ENCODE measurements at places on chromosomes 4 and X.

DNA sequence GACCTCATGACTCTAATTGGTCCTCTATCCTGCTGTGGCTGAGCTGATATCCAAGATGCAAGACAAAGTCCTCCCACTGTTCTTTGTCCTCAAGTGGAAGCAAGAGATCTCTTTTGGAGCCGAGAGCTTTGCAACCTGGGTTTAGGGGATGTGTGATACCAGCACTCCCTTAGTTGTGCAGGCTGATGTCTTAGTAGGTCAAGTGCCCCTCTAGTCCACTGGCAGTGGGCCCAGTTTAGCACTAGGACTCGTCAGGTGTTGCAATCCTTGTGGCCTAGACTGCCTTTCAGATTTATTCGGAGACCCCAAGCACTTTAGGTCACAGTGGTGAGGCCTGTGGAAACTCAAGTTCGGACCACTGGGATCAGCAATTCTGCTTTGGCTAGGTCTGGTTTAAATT, 64.0 kb downstream of the GPRASP3 start:
- DNase-seq, result no peak

DNA sequence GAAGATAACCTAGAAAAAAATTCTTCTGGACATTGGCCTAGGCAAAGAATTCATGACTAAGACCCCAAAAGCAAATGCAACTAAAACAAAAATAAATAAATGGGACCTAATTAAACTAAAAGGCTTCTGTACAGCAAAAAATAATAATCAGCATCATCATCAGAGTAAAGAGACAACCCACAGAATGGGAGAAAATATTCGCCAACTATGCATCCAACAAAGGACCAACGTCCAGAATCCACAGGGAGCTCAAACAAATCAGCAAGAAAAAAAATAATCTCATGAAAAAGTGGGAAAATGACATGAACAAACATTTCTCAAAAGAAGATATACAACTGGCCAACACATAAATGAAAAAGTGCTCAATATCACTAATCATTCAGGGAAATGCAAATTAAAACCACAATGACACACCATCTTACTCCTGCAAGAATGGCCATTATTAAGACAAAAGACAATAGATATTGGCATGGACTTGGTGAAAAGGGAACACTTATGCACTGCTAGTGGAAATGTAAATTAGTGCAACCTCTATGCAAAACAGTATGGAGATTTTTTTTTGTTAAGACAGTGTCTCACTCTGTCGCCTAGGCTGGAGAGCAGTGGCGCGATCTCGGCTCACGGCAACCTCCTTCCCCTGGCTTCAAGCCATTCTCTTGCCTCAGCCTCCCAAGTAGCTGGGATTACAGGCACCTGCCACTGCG, 29.9 kb downstream of the ELF2 start:
- no peak for DNase-seq

GRCh38 chr4:10659251-10659650, 25.3 kb downstream of the CLNK start:
- DNase-seq, result no peak

DNA sequence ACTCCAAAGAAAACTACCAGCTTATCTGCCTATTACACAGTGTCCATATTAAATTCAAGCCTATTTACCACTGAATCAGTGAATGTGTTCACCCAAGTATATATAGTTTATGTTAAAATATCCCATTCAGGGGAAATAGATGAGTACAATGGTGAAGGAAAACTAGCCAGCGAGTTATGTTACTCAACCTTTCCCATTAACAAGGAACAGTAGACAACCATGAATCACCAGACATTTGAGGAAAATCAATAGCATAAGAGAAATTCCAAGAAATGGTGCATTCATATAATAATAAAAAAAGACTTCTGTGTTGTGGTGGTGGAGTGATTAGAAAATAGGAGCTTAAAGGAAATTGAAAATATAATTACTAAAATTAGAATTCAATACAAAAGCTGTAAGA, 21.3 kb downstream of the IQCM start:
- DNase-seq, result no peak

DNA sequence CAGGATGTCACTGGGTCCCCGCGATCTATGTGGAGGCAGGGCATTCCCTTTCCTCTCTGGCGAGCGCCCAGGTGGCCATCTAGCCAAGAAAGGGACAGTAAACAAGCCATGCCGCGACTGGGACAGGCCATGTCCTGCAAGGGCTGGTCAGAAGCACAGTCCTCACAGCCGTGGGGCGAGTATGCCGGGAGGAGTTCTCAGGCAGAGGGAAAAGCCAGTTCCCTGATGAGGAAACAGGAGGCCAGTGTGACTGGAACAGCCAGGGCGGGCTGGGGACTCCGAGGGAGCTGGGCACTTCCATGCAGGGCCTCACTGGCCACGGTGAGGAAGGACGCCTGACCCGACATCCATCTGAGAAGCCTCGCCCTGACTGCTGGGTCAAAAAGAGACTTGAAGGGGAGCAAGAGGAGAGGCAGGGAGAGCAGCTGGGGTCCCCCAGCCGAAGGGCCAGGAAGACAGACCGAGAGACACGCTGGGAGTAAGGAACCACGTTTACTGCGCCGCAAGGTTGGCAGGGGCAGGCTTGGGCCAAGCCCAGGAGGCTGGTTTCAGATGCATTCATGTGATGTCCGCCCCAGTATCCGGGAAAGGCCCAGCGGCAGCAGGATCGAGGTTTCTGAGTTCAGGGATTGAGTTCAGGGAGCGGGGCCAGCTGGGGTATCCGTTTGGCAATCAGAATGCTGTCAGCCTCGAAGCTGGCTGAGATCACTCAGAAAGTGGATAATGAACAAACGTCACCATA, 15.0 kb downstream of the CFAP99 start:
- DNase-seq, result no peak

DNA sequence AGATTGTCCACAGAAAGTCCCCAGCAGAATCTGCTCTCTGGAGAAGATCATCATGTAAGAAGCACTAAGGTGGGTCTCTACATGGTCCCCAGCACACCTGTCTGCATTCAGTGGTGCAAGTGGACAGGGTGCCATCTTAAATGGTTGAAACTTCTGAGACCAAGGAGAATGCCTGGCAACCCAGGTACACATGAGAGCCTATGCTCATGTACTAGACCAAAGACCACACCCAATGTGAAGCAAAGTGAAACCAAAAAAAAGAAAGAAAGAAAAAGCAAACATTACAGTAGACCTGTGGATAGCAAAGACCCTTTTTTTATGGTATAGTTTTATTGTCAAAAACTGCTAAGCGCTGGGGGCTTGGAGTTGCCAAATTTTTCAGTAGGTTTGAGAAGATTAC, 15.0 kb downstream of the CD40LG start:
- no peak for DNase-seq

Data from stimulated activated CD4-positive, alpha-beta T cell treated with anti-CD3 and anti-CD28 coated beads, Interleukin-1b, Interleukin-23, amount 100 ng/mL, for 1 hour (primary cell).